ENCODE measurements at places on chromosomes 13 and 19. TPM values are rescaled to one million over a fixed set of nuclear protein-coding genes. Genes with fewer than 3 reads are reported as not detected.

DNA sequence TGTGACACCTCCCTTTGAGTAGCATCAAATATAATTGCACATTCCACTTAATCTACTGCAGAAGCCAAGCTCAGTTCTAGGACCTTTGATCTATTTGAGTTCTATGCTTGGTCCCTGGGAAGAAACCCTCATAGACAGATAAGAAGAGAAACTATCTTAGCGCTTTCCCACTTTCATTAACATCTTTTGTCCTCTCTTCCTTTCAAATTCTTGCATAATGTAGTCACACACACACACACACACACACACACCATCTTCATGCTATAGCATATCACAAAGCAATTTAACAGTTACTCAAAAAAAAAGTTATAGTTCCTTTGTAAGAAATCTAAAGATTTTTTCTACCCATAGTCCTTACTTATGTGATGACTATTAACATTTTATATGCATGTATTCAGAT lies 735.9 kb upstream of the PCDH9 start:
- no peak overlapping the region for H3K4me3 ChIP-seq
- H3K27me3 ChIP-seq: no peaks in the 10 kb centered on the region
- DNase-seq: no peak
- H3K36me3 ChIP-seq: no peaks in the 10 kb centered on the region
- H3K4me1 ChIP-seq: no peaks in the 10 kb centered on the region
- no peak overlapping the region for H3K27ac ChIP-seq

GRCh38 chr13:99681695-99682094 lies 180.4 kb downstream of the TM9SF2 start:
- H3K36me3 ChIP-seq: no peaks in the 10 kb centered on the region
- DNase-seq: no peak
- H3K27ac ChIP-seq: no peak overlapping the region
- H3K27me3 ChIP-seq: no peaks in the 10 kb centered on the region
- peaks cover 33% of the 10 kb centered on the region for H3K4me1 ChIP-seq

- DNase-seq: no peak
- H3K27ac ChIP-seq: no peak overlapping the region
- no peak overlapping the region for H3K4me3 ChIP-seq
- H3K36me3 ChIP-seq: peaks cover 6% of the 10 kb centered on the region
- no peaks in the 10 kb centered on the region for H3K4me1 ChIP-seq
- H3K27me3 ChIP-seq: no peaks in the 10 kb centered on the region
These were observed 23.1 kb downstream of the PNPLA6 start for GRCh38 chr19:7558667-7559066.

GRCh38 chr19:13090511-13091231 lies 12.0 kb downstream of the LYL1 start:
- no peaks in the 10 kb centered on the region for H3K36me3 ChIP-seq
- no peak for DNase-seq
- no peaks in the 10 kb centered on the region for H3K27me3 ChIP-seq
- no peak overlapping the region for H3K4me3 ChIP-seq

- H3K4me1 ChIP-seq: no peaks in the 10 kb centered on the region
- no peak overlapping the region for H3K27ac ChIP-seq
- no peak overlapping the region for H3K4me3 ChIP-seq
- H3K27me3 ChIP-seq: no peaks in the 10 kb centered on the region
- no peak for DNase-seq
These were observed 2.8 kb upstream of the ZNF135 start for GRCh38 chr19:58056261-58056660.

- no peak overlapping the region for H3K27ac ChIP-seq
- H3K4me1 ChIP-seq: no peaks in the 10 kb centered on the region
These were observed 232.6 kb downstream of the TEX29 start for GRCh38 chr13:111552891-111553655.

- no peaks in the 10 kb centered on the region for H3K4me1 ChIP-seq
- no peak overlapping the region for H3K27ac ChIP-seq
These were observed 213.5 kb upstream of the UBL3 start for GRCh38 chr13:30063892-30064291.

DNA sequence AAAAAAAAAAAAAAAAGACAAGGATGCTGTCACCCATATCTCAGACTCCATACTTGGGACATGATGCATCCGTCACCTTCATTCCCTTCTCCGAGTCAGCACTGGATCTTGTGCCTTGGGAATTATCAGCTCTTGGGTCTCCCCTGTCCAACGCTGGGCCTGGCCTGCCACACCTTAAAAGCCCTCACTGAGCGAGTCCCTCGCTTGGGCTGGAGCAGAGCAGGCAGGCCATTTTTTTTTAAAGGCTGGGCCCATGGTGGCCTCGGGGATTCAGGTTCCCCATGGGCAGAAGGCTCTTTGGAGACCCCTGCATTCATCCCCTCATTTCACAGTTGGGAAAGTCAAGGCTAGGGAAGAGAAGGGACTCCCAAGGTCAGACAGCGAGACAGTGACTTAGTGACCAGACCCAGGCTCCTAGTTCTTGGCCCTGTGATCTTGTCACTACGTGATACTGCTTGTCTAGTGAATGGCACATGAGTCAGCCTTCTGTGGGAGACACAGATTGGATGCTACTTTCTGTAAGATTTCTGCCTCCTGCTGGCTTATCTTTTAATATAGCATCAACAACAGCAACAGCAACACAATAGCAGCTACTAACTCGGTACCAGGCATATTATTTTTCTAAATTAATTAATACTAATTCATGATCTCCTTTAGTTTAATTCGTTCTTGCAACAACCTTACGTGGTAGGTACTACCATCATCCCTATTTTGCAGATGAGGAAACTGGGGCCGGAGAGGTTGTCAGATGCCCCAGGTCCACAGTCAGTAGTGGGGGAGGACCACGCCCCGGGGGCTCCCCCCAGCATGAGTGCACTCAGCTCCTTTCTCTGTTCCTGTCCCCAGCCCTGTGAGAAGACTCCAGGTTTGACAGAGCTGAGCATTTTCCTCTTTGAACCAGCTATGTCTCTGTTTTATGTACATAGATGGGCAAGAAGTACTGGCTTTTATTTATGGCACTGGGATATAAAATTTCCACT lies 27.4 kb upstream of the ZNF536 start:
- no peak overlapping the region for H3K4me3 ChIP-seq
- peak; percentile 12 for DNase-seq
- H3K4me1 ChIP-seq: no peaks in the 10 kb centered on the region
- no peak overlapping the region for H3K27ac ChIP-seq
- peaks cover 30% of the 10 kb centered on the region for H3K27me3 ChIP-seq

- no peak overlapping the region for H3K4me3 ChIP-seq
- no peak for DNase-seq
- H3K4me1 ChIP-seq: no peaks in the 10 kb centered on the region
- no peak overlapping the region for H3K27ac ChIP-seq
- no peaks in the 10 kb centered on the region for H3K36me3 ChIP-seq
These were observed 2.1 kb upstream of the PCDH8 start for GRCh38 chr13:52850396-52851136.

DNA sequence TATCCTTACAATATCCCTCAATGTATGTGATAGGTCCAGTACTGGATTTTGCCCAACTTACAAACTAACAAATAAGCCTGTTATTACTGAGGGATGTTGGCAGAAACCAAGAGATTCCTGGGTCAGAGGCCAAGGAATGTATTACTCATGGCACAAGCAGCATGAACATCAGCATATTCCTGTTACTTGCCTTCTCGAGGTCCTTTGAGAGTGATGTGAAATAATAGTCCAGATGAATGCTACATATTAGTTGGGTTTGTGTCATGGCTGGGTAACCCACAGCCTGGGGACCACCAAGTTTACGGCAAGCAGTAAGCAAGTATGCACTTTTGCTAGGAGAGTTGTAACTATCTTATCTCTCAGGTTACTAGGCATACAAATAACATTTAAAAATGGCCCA lies 384.5 kb upstream of the GPC6 start:
- no peak overlapping the region for H3K27ac ChIP-seq
- H3K4me3 ChIP-seq: no peak overlapping the region
- no peaks in the 10 kb centered on the region for H3K27me3 ChIP-seq
- no peak for DNase-seq
- H3K4me1 ChIP-seq: no peaks in the 10 kb centered on the region

DNA sequence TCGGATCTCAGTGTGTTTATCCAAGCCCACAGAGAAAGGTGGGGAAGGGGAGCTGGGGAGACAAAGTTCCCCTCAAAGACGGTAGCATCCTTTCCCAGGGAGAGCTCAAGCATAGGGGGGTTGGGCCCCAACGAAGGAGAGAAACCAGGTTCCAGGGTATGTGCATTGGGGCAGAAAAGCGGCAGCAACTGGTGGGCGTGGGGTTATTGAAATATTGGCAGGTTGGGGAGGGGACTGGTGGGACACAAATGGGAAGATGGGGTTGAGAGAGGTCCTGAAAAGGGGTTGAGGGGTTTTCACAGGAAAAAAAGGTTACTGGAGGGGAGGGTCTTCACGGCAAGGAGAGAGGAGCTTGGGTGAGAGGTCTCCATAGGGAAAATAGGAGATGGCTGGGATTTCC lies 1.0 kb downstream of the ASF1B start:
- H3K4me3 ChIP-seq: peak overlapping the region; percentile 69
- H3K36me3 ChIP-seq: peaks cover 7% of the 10 kb centered on the region
- no peaks in the 10 kb centered on the region for H3K27me3 ChIP-seq
- peak overlapping the region; percentile 73 for H3K27ac ChIP-seq
- no peak for DNase-seq
- H3K4me1 ChIP-seq: peaks cover 13% of the 10 kb centered on the region

DNA sequence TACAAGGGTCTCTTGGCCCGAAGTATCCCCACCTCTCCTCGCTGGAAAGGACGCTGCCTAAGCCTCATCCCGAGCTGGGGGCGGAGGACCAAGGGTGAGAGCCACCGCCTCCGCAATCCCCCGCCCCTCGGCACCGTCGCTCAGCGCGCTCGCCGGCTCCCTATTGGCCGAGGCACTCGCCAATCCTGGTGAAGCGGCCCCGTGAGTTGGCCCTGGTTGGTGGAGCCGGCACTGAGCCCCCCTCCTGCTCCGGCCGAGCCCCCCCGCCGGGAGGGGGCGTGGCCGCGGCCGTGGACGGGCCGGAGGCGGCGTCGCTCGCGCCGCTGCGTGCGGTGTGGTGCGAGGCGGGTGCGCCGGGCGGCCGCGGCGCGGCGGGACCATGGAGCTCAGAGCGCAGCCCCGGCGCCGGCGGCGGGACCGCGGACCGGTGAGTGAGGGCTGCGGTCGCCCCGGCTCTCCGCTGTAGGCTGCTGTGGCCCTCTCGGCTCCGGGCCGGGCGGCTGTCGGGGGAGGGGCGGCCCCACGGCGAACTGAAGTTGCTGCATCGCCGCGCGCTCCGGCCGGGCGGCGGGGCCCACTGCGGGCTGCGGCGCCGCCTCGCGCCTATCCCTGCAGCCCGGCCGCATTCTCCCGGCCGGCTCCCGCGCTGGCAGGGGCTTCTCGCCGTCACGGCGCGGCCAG lies at the start of gene WASF3:
Gene WASF3 (plus strand): TSS at position 291 of the 681 bp plus-strand sequence. CDS start 84,588 bp downstream, outside the sequence.
- peak within 1 kb of the TSS; percentile 29 for H3K27ac ChIP-seq
- peaks cover 33% of the 10 kb centered on the region for H3K27me3 ChIP-seq
- peak within 1 kb of the TSS; percentile 26 for H3K4me3 ChIP-seq
- H3K36me3 ChIP-seq: no peaks in the 10 kb centered on the region

DNA sequence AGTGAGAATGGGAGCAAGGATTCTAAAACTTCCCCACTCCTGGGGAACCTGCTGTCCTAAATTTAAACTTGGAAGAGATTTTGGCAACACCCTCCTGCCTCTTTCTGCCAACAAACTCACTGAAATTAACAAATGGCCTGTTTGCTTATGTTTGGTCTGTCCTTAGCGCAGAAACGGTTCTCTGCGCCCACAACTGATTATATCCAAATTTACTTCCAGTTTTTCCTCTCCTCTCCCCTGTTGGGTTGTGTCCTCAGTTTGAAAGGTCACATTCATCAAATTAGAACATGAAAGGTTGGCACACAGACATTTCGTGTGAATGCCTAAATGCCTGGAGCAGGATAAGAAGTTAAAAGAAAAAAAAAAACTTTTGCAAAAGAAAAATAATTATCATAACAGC lies 56.4 kb upstream of the MRI1 start:
- H3K27me3 ChIP-seq: no peaks in the 10 kb centered on the region
- DNase-seq: no peak

Gene NKPD1
- total RNA-seq: 0.64 TPM

Gene AKAP11
- 21.7 TPM for total RNA-seq
